ENCODE measurements at places on chromosomes 5 and 9.

- no peak for DNase-seq
Measured at GRCh38 chr5:142840575-142840974, 70.4 kb downstream of the ARHGAP26 start.

DNA sequence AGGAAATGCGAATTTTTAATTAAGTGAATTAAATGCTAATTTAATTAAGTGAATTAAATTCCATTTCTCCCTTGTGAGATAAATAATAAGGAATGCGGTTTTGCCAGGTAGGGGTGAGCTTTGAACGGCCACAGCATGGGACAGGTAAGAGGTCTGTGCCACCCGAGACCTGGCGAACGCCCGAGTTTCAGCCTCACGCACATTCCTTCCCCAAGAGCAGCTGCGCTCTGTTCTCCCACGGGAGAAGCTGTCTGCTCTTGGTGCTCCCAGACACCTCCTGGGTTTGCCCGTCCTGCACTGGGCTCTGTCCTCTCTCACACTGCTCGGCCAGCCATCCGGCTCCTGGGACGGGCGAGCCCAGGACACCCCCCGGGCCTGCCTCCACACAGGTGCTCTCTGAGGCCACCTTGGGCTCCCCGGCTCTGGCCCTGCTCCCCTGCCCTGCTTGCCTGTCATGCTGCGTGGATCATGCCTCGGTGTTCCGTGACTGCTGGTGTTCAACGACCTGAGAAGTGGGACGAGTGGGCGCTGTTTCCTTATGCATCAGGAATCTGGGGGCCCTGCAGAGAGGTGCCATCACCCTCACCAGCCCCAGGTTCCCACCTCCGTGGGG, 13.7 kb upstream of the CAMSAP1 start:
- no peak for DNase-seq

GRCh38 chr9:99785010-99785590, 36.6 kb upstream of the NR4A3 start:
- DNase-seq = no peak

DNA sequence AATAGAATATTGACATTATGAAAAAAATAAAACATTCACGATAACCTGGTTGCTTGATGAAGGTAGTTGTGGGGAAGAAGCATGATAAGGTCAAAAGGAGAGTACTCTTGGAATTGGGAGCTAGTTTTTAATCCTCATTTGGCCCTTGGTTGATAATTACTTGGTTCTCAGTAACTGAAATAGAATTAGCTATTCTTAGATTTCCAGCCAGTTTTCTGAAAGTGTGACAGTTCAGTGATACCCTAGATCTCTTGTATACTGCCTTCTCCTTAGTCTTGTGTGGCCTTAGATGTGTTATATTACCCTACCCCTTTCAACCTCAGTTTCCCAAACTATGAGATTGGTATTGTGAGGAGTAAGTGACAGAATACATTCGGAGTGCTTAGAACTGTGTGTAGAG, 17.4 kb downstream of the MARCHF6 start:
- DNase-seq = no peak

- no peak for DNase-seq
Measured at GRCh38 chr5:33806738-33807442, 84.9 kb downstream of the ADAMTS12 start.

GRCh38 chr5:169286572-169287300, 14.2 kb downstream of the SLIT3 start:
- DNase-seq = no peak

DNA sequence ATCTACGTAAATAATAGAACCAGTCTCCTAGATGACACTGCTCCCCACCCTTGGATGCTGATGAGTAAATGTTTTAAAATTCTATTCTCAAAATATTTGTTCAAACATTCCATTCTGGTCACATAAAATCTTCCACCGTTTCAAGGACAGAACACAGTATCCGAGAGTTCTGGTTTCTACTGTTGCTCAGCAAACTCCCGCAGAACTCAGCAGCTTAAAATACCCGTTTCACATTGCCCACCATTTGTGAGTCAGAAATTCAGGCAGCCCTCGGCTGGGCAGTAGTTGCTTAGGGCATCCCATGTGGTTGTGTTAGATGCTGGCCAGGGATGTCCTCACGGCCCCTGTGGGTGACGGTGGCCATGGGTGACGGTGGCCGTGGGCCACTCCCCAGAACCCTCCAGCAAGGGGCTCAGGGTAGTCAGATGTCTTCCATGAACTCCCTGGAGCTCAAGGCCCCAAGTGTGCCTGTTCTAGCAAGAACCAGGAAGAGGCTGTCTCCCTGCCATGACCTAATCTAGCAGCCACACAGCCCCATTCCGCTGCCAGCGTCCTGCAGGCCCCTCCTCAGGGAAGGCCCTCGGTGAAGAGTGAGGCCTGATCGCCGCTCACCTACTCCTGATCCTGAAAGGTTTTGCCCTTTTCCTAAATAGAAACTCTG, 17.4 kb downstream of the MGAT1 start:
- DNase-seq = no peak

DNA sequence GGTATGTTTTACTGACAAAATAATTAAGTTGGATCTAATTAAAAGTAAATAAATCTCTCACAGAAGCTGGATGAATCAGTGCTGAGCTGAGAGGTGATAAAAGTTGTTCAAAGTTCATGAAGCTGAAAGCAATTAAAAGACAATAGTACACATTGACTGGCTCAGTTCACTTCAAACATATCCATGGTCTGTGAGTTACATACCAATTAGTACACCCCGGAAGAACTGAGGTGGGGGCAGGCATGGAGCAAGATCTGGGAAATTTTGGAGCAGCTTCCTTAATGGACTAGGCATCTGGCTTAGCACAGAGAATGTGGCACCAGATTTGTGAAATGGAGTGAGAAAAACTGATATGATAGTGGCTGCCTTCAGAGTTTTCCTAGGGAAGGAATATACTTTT, 152.7 kb downstream of the ATP10B start:
- DNase-seq = no peak

GRCh38 chr5:178320281-178320855, 87.8 kb upstream of the PHYKPL start:
- no peak for DNase-seq

DNA sequence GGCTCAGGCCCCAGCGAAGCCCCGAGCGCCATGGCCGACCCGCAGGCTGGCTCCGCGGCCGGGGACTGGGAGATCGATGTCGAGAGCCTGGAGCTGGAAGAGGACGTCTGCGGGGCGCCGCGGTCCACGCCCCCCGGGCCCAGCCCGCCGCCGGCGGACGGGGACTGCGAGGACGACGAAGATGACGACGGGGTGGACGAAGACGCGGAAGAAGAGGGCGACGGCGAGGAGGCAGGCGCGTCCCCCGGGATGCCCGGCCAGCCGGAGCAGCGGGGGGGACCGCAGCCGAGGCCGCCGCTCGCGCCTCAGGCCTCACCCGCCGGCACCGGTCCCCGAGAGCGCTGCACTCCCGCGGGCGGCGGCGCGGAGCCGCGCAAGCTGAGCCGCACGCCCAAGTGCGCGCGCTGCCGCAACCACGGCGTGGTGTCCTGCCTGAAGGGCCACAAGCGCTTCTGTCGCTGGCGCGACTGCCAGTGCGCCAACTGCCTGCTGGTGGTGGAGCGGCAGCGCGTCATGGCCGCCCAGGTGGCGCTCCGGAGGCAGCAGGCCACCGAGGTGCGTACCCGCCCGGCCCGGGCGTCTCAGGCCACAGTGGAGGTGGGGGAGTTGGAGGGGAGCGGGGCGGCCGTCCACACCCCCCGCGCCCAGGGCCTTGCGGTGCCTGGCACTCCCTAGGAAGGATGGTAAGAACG, 1.6 kb downstream of the DMRT2 start:
- DNase-seq = no peak

DNA sequence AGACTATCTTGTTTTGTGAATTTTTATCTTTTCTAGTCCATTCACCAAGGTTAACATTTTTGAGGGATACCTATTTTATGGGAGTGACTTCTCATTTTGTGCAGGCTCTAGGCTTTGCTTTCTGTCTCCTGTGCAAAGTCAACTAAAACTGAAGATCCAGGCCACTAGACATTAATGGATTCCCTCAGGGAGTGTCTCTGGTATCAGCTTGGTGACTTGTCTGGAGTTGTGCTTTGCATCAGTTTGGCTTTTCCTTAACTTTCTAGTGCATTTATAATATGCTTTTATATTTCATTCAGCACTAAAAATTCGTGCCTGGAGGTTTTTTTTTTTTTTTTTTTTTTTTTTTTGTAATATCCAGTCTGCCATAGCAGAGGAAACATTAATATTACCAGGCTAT, 144.2 kb downstream of the YIPF5 start:
- DNase-seq = no peak

GRCh38 chr9:112743216-112743836, 7.2 kb upstream of the SNX30 start:
- no peak for DNase-seq

DNA sequence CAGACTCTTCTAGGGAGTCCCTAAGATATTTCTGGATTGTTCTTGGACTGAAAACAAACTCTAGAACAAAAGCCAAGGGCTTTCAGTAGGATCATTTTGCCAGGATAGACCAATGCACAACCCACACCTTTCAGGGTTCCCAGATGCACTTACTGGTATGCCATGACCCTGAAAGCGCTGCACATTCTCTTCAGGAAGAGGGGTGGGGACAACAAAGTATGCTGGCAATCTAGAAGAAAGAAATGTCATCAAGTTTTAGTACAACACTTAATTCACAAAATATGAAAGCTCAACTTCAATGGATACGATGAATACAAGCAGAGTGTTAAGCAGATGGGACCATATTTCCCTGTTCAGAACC, 57.2 kb downstream of the MTMR12 start:
- DNase-seq = no peak

DNA sequence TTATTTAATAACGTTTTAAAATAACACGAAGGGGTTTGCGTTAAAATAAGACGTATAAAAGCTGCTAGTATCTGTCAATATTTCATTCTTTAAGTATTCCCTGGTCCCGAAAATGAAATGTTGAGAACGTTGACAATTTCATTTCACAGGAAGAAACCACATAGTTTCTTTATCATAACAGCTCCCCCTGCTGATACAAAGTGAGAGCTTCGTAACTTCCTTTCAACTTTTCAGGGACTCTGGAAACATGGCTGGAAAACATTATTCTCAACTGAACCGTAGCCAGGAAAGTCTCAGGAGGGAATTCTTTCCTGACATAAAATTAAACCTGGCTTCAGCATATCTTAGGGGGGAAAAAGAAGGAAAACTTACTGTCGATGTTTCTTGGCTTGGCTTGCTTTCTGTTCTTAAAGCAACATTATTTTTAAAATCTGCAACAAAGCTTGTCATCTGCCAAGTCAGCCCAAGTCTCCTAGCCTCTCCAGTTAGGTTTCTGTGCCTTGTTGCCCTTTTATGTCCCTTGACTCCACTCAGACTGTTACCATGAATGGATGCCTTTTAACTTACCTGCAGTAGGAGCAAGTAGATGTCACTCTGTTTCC, 122.9 kb upstream of the DAB2 start:
- DNase-seq = no peak

DNA sequence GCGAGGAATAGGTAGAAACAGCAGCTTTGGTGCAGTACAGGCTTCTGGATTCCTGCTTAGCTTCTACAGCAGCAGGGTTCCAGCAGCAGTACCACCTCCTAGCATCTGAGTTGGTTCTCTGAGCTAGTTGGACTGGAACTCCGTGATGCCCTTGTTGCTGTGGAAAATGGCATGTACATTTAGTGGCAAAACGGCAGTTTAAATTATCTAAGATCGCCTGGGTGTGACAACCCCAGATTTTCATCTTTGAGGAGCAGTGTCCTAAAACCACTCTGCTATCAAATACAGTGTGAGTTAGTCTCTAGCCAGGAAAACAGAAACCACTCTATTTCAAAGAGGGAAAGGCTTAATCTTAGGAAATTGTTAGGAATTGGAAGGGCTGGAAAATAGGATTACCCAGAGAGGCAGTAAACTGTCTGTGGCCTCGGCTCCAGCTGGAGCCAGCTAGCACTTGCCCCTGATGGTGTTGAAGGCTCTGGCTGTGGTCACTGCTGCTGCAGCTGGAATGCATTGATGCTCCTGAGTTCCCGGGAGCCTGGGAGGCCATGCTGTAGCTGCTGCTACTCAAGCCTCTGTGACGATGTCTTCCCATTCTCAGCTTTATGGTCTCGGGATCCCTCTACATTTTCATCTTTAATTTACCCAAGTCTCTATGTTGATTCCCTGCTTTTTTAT, 29.4 kb downstream of the RAD23B start:
- no peak for DNase-seq

DNA sequence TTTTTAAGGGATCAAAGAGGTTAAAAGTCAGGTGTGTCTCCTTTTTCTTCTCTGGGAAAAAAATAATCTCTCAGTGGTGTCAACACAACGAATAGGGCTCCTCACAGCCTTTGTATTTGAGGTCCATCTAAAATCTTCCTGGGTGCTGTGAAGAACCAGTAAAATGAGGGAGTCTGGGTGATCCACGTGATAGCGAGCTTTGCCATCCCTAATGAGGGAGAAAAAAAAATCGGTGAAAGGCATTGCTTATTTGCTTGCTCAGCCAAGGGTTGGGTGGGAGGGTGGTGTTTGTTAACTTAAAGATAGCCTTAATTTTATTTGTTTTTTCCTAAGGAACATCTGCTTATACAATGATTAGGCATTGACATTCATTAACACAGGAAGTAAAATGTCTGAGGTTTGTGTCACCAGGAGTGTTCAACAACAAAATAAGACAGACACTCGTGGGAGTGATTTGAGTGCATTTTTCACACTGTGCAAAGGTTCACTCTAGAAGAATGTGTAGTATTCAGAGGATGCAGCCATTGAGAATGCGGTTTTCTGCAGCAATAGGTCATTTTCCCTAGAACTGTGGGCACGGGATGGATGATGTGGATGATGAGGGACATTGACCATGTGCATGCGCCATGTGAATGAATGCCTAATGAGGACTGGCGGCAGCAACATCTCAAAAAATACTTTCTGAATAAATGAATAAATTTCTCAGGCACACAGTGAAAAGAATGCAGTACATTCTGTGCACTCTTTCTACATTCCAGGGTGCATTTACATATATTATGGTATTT, 369.5 kb downstream of the NTRK2 start:
- no peak for DNase-seq

DNA sequence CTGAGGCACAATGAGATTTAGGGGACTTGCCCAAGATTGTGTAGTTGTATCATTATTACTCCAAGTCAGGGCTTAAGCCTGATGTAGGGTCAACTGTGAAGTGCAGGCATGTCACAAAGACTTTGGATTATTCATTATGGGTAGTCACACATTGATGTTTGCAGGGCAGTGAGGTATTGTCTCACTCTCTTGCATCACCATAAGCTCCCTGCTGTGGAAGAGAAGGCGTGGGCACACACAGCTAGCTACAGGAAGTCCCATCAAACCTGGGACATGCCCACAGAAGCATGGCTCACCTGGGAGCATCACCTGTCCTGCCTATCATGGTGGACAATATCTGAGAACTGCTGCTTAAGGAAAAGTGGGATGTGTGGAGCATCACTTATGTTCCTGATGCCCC, 42.1 kb downstream of the TMOD1 start:
- DNase-seq = no peak

DNA sequence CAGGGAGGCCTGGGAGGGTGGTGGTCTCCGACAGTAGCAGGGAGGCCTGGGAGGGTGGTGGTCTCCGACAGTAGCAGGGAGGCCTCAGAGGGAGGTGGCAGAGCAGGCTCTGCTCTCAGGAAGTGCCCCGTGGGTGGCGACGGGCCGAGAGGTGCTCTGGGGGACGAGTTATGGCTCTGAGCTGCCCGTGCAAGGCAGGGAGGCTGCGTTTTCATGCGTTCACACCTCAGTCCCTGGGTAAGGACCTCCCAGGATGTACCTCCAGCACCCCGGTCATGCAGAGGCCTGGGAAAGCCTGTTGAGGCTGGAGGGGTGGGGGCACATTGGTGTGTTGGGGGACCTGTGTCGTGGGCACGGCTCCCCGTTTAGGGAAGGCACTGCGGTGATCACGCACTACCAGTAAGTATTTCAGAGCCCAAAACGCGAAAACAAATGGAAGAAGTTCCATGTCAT, 37.4 kb upstream of the CLPTM1L start:
- no peak for DNase-seq

All from stimulated activated CD8-positive, alpha-beta memory T cell treated with anti-CD3 and anti-CD28 coated beads, Interleukin-12 subunit alpha, Interleukin-12 subunit beta, amount 100 ng/mL, for 4 hours (primary cell).